ENCODE measurements at places on chromosomes 12 and 14.

GRCh38 chr12:94157181-94157580 is 8.8 kb downstream of the PLXNC1 start:
- no peak for DNase-seq

- no peak for DNase-seq
Observed at GRCh38 chr12:89476904-89477595, 47.5 kb downstream of the GALNT4 start.

GRCh38 chr12:12718853-12719252 is 1.7 kb downstream of the CDKN1B start:
- no peak for DNase-seq

GRCh38 chr12:16075887-16076286 is 164.8 kb downstream of the DERA start:
- no peak for DNase-seq

- DNase-seq: no peak
Observed at GRCh38 chr12:55946553-55946952, 15.6 kb downstream of the DGKA start.

DNA sequence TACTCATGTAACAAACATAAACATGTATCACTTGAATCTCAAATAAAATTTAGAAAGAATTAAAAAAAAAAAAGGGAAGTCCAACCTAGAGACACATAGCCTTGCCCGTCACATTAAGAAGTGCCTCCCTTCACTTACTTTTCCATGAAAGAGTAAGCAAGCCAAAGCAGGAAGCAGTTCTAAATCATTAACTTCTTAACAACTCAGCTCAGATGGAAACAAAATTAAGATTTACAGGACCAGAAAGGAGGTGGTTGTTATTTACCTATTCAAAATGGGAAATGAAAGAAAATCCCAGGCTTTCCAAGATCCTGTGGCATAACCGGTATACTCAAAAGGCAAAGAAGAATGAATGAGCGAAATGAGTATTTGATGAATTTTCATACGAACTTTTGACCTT is 258.6 kb upstream of the DCN start:
- DNase-seq: no peak

DNA sequence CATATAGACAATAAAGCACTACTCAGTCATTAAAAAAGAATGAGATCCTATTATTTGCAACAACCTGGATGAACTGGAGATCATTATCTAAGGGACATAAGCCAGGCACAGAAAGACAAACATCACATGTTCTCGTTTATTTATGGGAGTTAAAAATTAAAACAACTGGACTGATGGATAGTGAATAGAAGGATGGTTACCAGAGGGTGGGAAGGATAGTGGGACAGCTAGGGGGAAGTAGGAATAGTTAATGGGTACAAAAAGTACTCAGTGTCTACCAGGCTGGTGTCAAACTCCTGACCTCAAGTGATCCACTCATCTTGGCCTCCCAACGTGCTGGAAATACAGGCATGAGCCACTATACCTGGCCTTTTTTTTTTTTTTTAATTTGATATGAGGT is 56.7 kb upstream of the KTN1 start:
- no peak for DNase-seq

GRCh38 chr12:130081117-130081805 is 81.0 kb upstream of the FZD10 start:
- DNase-seq: no peak

GRCh38 chr12:101713930-101714329 is 16.5 kb downstream of the CHPT1 start:
- DNase-seq: no peak

- no peak for DNase-seq
Observed at GRCh38 chr12:51971679-51972421, 20.4 kb downstream of the ACVR1B start.

- no peak for DNase-seq
Observed at GRCh38 chr14:32940066-32940651, 1.5 kb downstream of the NPAS3 start.

DNA sequence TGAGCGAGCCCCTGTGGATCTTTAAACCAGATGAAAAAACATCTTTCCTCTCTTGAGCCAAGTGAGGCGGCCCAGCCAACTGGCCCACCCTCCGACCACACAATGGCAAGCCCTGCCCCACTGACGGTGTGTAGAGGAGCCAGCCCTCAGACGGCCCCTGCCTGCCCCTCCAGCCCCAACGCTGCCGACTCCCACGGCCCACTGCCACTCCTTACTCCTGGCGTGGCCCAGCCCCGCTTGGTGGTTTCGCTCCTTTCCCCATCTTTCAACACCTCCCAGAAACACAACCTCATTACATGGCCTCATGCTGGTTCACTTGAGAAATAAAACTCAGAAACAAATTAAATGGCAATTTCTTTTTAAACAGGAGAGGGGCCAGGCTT is 80.6 kb upstream of the DICER1 start:
- no peak for DNase-seq

- no peak for DNase-seq
Observed at GRCh38 chr14:101167428-101167827, 263.9 kb upstream of the RTL1 start.

GRCh38 chr12:30792648-30793499 is 38.1 kb upstream of the CAPRIN2 start:
- no peak for DNase-seq

- no peak for DNase-seq
Observed at GRCh38 chr12:121238086-121238485, 28.2 kb downstream of the P2RX4 start.

DNA sequence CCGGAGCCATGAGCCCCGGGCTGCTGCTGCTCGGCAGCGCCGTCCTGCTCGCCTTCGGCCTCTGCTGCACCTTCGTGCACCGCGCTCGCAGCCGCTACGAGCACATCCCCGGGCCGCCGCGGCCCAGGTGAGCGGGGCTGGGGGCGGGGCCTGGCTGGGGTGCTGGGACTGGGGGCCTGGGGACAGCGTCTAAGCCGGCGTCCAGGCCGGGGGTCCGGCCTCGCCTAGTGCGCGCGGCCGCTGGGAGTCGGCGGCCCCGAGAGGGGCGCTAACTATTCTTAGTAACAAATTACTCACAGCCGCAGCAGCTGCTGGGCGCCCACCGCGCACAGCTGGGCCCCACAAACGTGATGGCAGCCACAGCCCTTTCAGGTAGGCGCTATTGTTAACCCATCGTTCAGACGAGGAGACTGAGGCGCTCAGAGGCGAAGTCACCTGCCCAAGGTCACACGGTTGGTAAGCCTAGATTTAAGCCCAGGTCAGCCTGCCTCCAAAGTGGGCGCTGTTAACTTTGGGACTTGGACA is 374 bp downstream of the CYP46A1 start:
- DNase-seq: no peak

DNA sequence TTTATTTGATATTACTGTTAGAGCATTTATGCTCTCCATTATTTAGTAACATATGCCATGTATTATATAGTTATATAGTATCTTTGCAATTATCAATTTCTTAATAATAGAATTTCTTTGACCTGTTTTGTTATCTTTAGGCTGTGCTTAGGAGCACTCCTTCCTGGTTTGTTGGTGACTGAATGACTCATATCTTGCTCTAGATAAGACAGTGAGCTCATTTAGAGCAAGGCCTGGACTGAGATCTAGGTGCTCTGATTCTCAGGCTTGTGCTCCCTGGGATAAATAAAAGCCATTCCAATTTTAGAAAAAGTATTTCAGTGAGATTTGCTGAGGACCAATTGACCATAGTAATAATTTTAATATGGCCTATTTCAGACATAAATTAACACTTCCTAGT is 951.2 kb downstream of the FLRT2 start:
- DNase-seq: no peak

All from brain pericyte (primary cell).